ENCODE measurements at places on chromosomes 5 and 9. TPM values are rescaled to one million over a fixed set of nuclear protein-coding genes. Genes with fewer than 3 reads are reported as not detected.
A peak's percentile ranks its signal among the peaks of the same experiment; 100 is the strongest.

DNA sequence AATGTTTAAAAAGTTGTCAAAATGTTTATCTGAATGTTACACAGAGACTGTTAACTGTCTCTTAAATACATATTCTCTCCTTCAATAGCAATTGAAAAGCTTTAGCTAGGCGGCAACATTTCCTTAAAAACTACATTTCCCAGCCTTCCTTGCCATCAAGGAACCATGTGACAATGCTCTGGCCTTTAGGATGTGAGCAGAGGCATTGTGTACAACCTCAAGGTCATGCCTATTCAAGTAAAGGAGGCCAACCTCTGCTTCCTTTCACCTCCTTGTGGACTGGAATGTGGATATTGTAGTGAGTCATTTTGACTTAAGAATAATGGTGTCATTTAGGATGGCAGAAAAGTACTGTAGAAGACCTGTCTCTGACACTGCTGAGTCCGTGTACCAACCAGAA is 23.7 kb upstream of the MROH2B start:
- no peak for DNase-seq

DNA sequence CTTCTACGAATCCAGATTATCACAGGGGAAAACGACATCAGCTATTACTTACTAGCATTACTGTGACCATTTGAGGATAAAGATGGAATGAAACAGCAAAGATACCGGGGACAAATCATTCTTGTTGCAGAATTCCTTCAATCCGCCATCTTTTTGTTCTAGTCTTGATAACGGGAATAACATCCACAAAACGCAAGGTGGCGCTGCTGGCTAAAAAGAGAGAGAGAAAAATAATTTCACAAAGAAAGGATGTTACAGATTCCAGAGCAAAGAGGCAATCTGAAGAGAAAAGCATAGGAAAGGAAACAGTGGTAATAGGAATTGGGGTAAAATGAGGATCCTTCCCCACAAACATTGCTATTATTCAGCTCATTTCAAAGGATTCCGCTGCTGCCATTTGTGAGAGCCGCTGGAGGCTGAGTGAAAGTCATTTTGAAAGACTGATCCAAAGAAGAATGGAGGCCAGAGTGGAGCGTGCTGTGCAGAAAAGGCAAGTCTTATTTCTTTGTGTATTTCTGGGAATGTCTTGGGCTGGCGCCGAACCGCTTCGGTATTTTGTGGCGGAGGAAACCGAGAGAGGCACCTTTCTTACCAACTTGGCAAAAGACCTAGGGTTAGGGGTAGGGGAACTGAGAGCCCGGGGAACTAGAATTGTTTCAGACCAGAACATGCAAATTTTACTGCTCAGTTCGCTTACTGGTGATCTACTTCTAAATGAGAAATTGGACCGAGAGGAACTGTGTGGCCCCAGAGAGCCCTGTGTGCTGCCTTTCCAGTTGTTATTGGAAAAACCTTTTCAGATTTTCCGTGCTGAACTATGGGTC is at the start of gene PCDHB7:
TSS of gene PCDHB7 (plus strand) at position 264 of the 824 bp plus-strand sequence. CDS start at position 456, 192 bp downstream.
- peak; percentile 66 for DNase-seq

- no peak for DNase-seq
These were observed 72.8 kb upstream of the C6 start for GRCh38 chr5:41286165-41286564.

GRCh38 chr5:153902016-153902415 is 136.7 kb downstream of the FAM114A2 start:
- DNase-seq: no peak

DNA sequence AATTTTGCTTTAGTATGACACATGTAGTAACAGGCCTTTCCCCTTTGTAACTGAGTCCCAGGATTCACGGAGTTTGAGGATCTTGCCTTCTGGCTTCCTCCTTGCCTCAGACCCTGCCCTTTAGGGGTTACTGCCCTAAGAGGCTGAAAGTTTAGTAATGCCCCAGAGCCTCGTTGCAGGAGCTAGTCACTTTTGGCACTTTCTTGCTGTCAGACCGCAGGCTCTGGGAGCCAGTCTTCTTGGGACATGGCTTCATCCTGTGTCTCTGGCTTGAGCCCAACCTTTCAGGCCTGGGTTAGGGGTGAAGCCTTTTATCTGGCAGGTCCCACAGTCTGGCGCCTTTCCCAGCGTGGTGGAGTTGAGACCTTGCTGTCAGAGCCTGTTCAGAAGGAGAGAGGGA is 185.6 kb upstream of the DMRT1 start:
- no peak for DNase-seq

DNA sequence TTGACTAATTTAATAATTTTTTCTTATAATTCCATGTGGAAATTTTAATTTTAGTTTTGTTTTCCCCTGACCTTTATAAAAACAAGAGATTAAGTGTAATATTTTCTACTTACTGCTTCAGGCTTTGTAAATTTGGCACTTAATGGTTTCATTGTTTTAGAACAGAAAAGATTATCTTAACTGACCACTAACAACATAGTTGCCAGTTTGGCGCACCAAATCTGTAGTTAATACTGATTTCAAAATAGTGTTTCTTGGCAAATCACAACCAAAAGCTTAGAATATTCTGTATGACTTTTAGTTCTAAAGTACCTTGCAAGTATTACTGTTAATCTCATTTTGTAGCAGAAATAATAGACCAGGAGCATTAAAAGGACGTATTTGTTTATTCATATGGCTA is 124.3 kb downstream of the COMMD10 start:
- DNase-seq: no peak

- no peak for DNase-seq
These were observed 224.6 kb downstream of the GAS1 start for GRCh38 chr9:86722706-86723075.

GRCh38 chr5:105460721-105461120 is 1898.1 kb upstream of the NUDT12 start:
- no peak for DNase-seq

DNA sequence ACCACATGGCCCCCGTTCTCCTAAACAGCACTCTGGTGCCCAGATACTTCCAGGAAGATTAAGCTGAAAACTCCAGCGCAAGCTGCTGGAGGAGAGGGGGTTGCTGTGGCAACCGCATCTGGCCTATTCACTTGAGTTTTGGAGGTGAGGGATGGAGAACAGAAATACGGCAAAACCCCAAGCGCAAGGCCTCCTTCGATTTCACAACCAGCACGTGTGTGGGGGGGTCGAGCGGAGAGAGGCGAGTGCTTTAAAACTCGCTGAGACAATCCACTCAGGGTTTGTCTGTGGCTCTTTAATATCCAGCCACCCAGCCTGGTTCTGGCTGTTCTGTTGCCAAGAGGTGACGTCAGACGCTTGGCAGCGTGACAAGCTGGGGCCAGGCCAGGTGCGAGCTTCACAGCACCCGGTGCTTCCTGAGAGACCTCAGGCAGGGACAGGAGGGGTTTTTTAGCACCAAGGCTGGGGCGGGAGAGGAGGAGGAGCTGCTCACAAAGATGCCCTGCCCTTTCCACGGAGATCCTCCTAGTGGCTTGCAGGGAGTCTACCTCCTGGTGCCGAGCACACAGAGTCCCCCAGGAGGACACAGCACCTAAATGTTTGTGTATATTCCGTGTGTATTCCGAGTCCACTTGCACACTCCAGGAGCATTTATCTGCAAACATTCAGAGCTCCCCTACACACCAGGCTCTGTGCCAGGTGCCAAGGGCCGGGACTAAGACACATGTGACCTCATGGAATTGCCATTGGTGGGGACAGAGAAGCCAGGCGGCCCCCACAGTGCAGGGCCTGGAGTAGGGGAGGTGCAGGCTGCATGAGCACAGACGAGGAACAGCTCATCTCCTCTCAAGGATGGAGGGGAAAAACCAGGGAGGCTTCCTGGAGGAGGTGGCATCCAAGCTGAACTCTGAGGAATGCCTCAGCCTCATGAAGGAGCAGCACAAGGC is 194.6 kb downstream of the OLFM1 start:
- no peak for DNase-seq

- DNase-seq: no peak
These were observed 71.5 kb downstream of the MACROH2A1 start for GRCh38 chr5:135327429-135328127.

DNA sequence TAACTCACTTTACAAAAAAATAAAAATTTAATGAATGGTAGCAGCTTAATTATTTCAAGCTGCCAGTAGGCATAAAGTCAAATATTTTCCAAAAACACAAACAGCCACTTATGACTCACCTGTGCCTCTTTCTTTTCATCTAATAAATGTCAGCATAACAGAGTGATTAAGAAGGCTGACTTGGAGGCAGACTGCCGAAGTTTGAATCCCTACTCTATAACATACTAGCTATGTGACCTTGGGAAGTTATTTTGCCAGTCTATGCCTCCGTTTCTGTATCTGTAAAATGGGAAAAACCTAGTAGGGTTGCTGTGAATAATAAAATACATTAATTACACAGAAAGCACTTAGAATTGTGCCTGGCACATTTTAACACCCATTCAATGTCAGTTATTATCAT is 33.8 kb downstream of the FANCC start:
- DNase-seq: no peak

DNA sequence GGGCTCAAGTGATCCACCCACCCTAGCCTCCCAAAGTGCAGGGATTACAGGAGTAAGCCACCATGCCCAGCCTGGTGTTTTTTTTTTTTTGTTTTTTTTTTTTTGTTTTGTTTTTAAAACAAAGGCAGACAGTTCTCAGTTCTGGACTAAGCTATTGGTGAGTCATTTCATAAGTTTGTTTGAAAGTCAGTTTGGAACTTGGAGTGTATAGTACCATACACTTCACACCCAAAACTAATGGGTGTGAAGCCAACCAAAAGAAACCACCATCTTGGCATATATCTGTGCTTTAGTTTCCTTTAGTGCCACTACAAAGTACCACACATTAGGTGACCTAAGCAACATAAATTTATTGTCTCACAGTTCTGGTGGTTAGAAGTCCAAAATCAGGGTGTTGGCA is 13.4 kb downstream of the MAST4 start:
- no peak for DNase-seq

GRCh38 chr5:59999056-59999455 is 105.5 kb upstream of the PDE4D start:
- peak; percentile 15 for DNase-seq

SLC6A19 gene
- total RNA-seq: not detected

LCN9 gene
- not detected for total RNA-seq

RANBP3L gene
- not detected for total RNA-seq

FCN2 gene
- not detected for total RNA-seq

PCDHGA5 gene
- total RNA-seq: 0.19 TPM

SPDL1 gene
- total RNA-seq: 36.9 TPM

LVRN gene
- total RNA-seq: not detected

MORN5 gene
- total RNA-seq: not detected

PCDHGB7 gene
- total RNA-seq: 0.12 TPM

DAPK1 gene
- total RNA-seq: 3.6 TPM
